ENCODE measurements at places on chromosomes 6 and 20.

DNA sequence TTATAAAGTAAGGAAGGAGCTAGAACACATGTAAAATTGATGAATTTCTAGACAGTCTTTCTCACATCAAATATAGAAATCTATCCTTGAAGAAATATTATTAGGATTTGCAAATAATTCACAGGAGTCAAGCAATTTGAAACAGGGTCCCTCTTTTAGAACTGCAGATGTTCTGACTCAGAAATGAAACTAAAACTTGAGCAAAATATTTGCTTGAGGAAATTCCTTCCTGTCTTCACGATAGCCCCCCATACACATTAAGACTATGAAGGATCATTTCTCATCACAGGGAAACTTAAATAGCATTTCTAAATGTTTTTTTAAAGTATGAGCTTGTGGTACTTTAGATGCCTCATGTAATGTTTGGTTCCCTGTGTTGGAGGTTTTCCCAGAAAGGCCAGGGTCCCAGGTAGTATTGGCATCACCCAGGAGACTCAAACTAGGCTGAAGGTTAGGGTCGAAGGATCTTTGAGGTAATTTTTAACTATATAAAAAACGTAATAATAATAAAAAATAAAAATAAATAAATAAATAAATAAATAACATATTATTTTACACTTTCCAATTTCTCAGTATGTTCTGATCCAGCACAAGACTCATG, 144.0 kb upstream of the TBX18 start:
- DNase-seq = no peak

DNA sequence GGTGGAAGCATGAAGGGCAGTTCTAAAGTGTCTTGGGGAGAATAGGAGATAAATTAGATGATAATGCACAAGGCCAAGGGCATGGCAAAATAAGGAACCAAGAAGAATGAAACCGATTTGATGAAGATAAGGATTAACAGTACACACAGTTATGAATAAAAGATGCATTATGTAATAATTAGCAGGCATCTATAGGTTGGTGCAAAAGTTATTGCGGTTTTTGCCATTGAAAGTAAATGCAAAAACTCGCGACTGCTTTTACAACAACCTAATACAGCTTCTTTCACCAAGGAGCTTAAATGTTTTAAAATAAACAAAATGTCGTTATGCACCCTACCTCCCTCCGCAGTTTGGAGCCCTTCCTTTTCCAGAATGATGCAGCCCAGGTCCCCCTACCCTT, 29.0 kb downstream of the MAS1 start:
- no peak for DNase-seq

GRCh38 chr20:44707018-44707579, 8.1 kb upstream of the CCN5 start:
- no peak for DNase-seq

GRCh38 chr20:18233408-18233943, 54.9 kb upstream of the ZNF133 start:
- no peak for DNase-seq

DNA sequence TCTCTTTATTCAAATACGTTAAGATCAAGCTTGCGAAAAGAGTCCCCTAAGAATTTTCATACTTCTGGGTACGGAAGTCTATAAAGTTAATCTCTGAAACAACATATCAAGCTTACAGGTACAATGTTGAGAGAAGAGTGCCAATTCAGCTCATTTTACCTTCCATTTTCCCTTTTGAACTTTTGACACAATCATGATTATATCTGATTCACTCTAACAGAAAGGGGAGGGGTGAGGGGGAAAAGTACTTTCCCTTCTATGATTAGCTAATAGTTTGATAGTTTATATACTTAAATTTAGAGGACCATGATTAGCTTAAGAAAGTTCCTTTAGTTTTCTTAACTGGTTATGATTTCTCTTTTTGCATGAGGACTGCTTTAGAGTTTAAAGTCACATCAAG, 33.5 kb downstream of the SNX3 start:
- DNase-seq = no peak

DNA sequence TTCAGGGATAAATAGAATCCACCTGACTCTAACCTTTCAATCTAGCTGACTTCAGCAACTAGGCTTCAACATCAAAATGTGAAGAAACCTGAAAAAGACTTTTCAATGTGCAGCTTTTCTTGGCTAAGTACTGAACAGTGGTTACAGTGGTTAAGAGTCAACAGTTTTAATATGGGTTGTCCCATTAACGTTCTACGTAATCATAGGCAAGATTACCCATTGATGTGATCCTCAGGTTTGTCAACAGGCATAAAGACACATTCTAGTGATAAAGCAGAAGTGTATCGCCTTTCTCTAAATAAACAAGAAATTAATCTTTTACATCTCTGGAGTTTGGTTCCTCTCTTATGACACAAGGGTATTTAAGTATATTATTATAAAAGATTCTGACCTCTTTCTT, 154.1 kb upstream of the RUNX2 start:
- no peak for DNase-seq

GRCh38 chr20:36988494-36988966, 37.0 kb upstream of the SAMHD1 start:
- no peak for DNase-seq

- no peak for DNase-seq
These were observed 36.6 kb upstream of the HIVEP1 start for GRCh38 chr6:11975353-11975977.

DNA sequence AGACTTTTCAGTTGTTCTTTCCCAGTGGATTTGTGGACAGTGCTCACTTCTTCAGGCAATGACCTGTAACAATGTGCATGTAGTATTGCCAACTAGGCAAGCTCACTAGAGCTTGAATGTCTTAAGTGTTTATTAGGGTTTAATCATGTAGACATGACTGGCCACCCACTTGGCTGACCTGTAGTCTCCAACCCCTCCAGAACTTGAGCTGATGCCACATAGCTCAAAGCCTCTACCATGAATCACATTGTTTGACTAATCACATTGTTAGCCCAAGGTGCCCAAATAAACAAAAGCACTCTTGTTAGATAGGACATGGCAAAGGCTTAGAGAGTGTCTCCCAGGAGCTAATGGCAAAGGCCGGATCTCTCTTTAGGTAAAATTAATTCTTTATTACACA, 272.7 kb downstream of the GRIK2 start:
- DNase-seq = no peak

DNA sequence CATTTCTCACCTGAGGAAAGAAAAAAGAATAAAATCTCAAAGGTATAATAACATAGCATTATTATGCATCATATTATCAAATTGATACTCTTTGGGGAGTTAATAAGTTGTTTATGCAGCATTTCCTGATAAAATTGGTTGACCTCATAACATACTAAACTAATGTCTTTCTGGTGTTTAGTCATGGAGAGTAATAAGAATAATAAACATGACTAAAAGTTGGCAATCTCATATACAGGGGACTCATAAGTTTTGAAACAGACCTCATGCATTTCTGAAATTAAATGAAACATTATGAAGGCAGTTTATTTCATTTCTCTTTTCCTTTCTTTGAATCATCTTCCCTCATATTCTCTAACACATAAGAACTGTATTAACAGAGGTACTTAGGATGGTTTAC, 60.5 kb upstream of the PRDM1 start:
- no peak for DNase-seq

DNA sequence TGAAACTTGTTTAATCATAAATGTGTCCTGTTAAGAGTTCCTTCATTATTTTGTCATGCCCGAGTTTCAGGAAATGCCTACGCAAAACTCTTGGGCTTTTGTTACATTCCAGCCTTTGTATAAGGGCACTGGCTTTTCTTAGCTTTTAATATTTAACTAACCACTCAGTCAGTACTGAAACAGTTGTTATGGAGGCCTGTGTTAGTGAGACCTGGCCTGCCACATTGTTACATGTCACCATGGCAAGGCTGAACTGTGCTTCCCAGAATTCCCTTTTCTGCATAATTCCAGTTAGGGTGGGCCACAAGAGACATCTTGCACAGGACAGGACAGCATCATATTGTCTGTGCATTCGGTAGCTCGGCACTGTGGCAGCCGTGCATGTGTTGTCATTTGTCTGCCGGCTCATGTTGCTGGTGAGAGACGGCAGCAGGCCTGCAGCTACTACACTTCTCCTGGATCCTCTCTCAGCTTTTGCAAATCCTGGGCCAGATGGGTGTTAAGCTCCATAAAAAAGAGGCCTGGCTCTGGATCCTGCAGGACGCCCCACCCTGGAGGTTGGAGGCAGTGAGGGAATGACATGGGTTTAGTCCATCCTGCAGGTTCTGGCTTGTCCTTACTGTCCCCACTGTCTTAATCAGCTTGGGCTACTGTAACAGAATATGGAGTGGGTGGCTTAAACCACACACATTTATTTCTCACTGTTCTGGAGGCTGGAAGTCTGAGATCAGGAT, 128.8 kb upstream of the DTNBP1 start:
- no peak for DNase-seq

DNA sequence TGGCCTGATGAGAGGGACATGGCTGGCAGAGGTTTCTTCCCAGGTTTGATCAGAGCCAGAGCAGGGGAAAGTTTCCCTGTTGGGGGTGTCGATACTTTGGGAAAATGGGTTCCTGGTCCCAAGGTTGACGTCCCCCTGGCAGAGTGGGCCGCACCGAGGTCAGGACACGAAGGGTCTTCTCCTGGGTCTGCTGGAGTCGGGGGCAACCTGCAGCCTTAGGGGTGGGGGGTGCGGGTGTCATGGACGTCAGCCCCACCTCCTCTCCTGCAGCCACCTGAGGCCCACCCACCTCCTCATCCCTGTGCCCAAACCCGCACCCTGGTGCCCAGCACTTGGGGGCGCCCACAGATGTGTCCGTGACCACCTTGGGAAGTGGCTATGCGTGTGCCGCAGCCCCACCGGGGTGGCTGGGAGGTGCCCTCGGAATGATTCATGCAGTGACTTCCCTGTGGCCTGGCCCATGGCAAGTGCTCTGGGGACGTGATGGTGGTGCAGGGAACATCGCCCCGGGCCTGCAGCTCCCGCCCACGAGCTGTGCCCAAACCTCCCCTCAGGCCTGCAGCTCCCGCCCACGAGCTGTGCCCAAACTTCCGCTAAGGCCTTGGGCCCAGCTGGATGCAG, 64.9 kb downstream of the YTHDF1 start:
- no peak for DNase-seq

GRCh38 chr6:140879946-140880345, 1252.8 kb upstream of the GJE1 start:
- DNase-seq = no peak

- DNase-seq = no peak
These were observed 22.5 kb downstream of the KLHL32 start for GRCh38 chr6:96947055-96947454.

DNA sequence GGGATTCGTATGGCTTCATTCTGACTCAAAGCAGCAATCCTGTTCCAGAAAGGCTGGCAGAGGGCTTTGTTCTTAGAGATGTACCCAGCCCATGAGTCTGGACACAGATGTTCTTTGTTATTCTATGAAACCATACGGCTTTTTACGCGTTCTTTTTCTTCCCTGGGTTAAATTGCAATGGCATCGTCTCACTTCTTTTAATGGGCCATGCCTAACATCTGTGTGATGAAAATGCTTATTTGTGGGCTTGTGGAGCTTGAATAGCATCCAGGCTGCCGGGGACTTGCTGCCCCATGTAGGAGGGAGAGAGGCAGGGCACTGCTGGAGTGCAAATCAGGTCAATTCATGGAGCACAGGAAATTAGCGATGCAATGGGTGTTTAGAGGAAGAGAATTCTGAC, 19.4 kb downstream of the FAM50B start:
- no peak for DNase-seq

- no peak for DNase-seq
These were observed 273.6 kb downstream of the ADGB start for GRCh38 chr6:146872426-146872785.
